ENCODE measurements at places on chromosomes 5 and 9.

DNA sequence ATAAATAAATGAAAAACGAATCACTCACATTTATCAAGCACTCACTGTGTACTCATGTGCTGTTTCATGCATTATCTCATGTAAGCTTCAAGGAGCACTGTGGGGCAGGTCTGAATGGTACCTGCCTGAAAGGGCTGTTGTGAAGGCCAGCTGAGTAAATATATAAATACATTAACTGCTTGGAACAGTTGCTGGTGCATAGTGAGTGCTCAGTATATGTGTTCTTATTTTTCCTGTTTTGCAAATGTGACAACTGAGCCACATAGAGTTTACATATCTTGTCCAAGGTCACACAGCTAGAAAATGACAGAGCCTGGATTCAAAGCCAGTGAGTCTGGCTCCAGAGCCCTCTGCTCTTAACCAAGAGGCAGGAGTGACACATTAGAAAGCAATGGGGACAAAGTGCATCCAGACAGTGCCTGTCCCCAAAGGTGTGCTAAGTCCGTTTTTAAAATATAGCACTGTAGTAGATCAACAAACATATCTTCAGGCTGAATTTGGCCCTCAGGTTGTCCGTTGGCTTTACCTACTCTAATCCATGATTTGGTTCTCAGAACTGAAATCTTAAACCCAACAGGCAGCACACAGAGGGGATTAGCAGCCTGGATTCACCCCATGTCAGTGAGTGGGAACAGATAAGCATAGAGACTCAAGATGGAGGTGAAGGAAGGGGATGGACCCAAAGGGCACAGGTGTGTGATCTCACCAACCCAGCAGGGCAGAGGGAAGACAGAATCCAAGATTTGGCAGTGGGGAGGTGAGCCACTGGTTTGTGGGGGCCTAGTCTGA is 70.8 kb downstream of the WWC1 start:
- no peak for DNase-seq

- DNase-seq, result no peak
These were observed 96.3 kb upstream of the RANBP3L start for GRCh38 chr5:36397901-36398536.

DNA sequence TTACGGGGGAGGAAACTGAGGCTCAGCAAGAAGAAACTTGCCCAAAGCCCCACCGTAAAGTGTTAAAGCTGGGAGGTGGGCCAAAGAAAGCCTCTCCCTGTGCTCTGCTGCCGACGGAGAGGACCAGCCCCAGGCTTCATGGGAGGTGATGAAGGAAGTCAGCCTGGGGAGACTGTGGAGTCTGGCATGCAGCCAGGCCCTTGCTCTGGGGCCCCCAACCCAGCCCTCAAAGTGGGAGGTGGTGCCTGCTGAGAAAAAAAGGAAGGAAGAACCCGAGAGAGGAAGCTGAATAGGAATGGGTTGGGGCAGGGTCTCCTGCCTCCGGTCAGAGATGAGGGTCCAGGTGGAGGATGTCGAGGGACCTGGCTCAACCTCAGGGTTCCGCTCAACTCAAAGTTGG is 3.8 kb downstream of the RNF44 start:
- DNase-seq, result no peak

GRCh38 chr9:115117999-115118878 is at the start of gene TNC:
TNC (minus strand) TSS chr9:115118157; CDS start chr9:115091018, 27,139 bp downstream.
- no peak for DNase-seq

- DNase-seq, result no peak
These were observed 110.3 kb upstream of the IQGAP2 start for GRCh38 chr5:76292620-76293322.

DNA sequence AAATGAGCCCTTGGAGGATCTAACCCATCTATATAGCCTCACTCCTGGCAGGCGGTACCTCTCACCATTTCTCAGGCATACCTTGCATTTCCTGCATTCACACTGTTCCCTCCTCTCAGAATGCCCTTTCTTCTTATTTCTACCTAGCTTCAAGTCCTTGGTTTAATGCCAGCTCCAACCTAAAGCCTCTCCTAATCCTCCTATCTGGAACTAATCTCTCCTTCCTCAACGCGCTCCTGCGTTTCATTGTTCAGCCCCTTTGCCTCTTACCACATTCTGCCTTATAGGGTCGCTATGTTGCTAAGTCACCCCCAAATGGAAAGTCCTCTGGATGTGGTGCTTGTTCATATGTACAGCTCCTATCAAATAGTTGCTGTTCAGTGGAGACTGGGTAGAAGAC is 288.5 kb upstream of the TUT7 start:
- no peak for DNase-seq

- no peak for DNase-seq
These were observed 74.7 kb downstream of the SPRY4 start for GRCh38 chr5:142250119-142250518.

- DNase-seq, result no peak
These were observed 11.0 kb downstream of the SPATA9 start for GRCh38 chr5:95671826-95672225.

DNA sequence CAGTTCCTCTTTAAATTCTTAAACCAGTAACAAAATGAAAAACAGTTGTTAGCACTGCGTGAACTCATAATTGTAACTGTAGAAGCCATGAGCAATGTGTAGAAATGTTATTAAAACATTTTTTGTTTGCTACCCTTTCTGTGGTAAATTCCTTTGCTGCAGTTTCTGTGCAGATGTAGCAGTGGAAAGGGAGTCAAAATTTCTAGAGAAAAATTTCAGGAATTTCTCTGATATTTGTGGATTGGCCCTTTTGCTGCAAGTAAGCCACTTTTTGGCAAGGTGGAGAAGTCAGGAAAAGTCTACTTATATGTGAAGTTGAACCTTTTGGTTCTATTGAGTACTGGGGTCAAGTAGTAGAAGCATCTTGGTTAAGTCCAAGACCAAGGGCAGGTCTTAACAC is 10.1 kb downstream of the FBXL7 start:
- no peak for DNase-seq

GRCh38 chr9:84068872-84069271 is 88.3 kb downstream of the RMI1 start:
- no peak for DNase-seq

Data from activated CD4-positive, alpha-beta T cell treated with anti-CD3 and anti-CD28 coated beads, Interleukin-2, amount 50 U/mL, for 24 hours (primary cell).